HFFc6 (cell line): ENCODE measurements at places on chromosomes 12 and 14.

- no peak for DNase-seq
These were observed 52.0 kb downstream of the TMEM132C start for GRCh38 chr12:128318946-128319345.

- peak; percentile 79 for DNase-seq
These were observed 340.3 kb upstream of the RGS6 start for GRCh38 chr14:71591929-71592328.

DNA sequence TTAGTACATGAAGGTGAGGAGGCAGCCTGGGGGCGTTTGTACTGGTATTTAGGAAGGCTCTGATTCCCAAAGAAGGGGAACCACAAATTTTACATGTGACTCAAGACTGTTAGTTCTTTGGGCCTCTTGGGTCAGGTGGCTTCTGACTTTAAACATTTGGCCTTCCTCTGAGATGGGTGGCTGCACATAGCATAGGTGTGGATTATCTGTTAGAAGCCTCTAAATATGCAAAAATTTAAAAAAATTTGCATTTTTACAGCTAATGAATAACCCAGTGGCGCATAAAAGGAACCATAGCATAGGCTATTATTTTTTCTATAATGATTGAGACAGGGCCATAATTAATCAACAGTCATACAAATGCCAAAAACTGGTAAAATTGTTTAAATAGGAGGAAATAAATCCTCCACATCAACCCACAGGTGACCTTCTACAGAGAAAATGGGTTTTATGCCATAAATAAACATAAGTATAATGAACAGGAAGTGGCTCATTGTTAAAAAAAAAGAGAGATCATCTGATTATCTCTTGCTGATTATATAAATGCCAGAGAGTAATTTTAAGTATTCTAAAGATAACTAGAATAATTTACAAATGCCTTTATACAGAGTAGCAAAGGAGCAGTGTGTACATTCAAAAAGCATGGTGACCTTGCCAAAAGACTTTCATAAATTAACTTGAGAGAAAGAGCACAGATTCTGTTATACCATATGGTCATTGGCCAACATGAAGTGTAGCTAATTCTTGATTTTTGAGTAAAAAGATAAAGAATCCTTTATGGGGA, 284.2 kb upstream of the ATP2B1 start:
- DNase-seq = no peak

- DNase-seq = no peak
These were observed 15.9 kb downstream of the GALNT8 start for GRCh38 chr12:4736091-4736490.

DNA sequence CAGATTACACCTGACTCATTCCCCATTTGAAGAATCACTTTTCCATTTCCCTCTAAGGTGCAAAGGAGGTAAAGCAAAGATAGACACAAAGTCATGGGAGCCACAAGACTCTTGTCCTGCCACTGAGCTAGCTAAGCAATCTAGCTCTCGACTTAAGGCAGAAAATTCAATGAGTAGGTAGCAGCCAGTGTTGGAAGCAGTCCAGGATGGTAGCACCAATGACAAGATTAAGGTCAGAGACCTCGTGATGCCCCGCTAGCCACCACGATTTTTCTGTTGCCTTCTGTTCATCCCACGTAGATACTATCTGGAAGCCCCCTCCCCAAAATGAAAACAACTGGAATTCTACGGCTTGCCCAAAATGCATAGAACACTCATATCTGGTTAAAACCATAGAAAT, 1.4 kb downstream of the VAMP1 start:
- no peak for DNase-seq

GRCh38 chr14:92584816-92585215, 71.2 kb downstream of the RIN3 start:
- DNase-seq = no peak

GRCh38 chr14:102917469-102918211, 4.8 kb upstream of the AMN start:
- no peak for DNase-seq

- no peak for DNase-seq
These were observed 901 bp downstream of the B3GNT4 start for GRCh38 chr12:122204167-122205052.

- no peak for DNase-seq
These were observed 172.7 kb upstream of the GSC start for GRCh38 chr14:94942601-94943000.

DNA sequence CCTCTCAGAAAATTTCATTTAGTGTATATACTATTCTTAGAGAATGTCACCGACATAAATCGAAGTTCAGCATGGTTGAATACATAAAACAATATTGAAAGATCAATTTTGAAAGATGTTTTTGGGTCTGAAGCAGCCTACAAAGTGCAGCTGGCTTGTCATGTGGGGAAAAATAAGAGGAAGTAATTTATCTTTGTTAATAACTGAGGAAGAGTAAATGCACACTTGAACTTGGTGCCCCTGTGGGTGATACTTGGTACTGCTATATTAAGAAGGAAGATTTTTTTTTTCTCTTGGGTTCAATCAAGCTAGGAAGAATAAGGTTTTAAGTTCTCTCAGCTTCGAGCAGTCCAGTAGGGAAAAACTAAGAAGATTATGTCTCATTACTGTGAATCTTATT, 661.3 kb downstream of the RPL10L start:
- DNase-seq = no peak

- DNase-seq = no peak
These were observed 235.8 kb downstream of the KSR2 start for GRCh38 chr12:117732761-117733548.

- DNase-seq = no peak
These were observed 19.1 kb downstream of the SLC2A3 start for GRCh38 chr12:7916936-7917335.

- no peak for DNase-seq
These were observed 32.0 kb downstream of the PTPN11 start for GRCh38 chr12:112450725-112451124.

GRCh38 chr14:106318700-106319099, 792.3 kb downstream of the TMEM121 start:
- no peak for DNase-seq

GRCh38 chr12:72281126-72281525, 9.0 kb downstream of the TRHDE start:
- peak; percentile 83 for DNase-seq

DNA sequence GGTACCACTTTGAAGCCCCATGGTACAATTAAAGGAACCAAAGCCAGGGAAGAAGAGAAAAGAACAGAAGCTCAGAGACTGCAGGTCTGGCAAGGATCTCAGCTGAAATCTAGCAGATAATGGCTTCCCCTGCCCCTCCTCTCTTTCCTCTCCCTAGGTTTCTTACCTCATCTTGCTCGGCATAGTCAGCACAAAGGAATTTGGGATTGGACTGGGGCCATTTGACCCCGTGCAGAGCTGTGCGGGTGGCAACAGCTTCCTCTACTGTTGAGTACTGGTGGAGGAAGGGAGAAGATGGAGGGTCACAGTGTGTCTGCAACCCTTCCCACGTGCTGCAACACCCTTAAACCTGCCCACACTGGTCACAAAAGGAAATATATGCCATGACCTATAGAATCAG, 4.7 kb upstream of the CDH24 start:
- peak; percentile 90 for DNase-seq

DNA sequence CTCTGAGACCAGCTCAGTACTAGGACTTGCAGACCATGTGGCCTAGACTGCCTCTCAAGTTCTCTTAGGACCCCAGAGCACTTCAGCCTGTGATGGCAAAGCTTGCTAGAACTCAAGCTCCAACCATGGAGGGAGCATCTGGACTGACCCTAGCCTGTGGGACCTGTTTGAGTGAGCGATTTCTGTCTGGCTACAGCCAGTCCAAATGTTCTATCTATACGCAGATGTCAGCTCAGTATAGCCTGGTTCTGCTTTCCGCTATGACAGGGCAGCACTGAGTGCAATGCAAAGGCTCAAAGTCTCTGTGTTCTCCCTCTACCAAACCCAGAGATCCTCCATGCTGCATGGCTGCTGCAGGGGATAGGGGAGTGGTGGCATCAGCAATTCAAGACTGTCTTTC, 20.7 kb upstream of the PPM1H start:
- DNase-seq = no peak

GRCh38 chr12:45257185-45257930, 41.5 kb downstream of the ANO6 start:
- no peak for DNase-seq

- no peak for DNase-seq
These were observed 229.5 kb upstream of the RTL1 start for GRCh38 chr14:101133068-101133467.

DNA sequence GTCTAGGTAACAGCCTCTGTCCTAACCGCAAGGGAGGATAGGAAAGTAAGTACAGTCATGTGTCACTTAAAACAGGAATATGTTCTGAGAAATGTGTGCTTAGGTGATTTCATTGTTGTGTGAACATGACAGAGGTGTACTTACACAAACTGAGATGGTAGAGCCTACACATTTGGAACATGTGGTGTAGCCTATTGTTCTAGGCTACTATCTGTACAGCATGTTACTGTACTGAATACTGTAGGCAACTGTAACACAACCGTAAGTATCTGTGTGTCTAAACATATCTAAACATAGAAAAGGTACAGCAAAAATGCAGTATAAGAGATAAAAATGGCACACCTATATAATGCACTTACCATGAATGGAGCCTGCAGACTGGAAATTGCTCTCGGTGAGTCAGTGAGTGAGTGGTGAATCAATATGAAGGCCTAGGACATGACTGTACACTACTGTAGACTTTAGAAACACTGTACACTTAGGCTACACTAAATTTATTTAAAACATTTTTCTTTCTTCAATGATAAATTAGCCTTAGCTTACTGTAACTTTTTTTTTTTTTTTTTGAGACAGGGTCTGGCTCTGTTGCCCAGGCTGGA, 13.2 kb upstream of the MDM2 start:
- peak; percentile 73 for DNase-seq

DNA sequence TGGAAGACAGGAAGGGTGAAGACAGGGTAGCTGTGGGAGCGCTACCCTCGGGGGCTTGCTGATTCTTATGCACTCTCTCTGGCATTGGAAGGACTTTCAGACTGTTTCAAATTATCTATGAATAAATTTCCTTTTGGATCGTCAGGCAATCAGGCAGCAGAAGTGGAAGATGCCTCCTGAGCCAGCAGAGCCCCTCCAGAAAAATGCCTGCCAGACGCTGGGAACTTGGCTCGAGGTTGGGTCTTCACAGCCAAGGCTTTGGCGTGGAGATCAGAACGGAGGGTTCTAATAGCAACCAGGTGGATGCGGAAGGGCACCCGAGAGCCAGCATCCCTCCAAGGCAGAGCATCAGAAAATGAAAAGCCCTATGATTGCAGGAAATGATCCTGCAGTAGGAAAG, 119.2 kb upstream of the RFLNA start:
- DNase-seq = no peak

GRCh38 chr14:74649167-74649566, 37.1 kb upstream of the LTBP2 start:
- no peak for DNase-seq

DNA sequence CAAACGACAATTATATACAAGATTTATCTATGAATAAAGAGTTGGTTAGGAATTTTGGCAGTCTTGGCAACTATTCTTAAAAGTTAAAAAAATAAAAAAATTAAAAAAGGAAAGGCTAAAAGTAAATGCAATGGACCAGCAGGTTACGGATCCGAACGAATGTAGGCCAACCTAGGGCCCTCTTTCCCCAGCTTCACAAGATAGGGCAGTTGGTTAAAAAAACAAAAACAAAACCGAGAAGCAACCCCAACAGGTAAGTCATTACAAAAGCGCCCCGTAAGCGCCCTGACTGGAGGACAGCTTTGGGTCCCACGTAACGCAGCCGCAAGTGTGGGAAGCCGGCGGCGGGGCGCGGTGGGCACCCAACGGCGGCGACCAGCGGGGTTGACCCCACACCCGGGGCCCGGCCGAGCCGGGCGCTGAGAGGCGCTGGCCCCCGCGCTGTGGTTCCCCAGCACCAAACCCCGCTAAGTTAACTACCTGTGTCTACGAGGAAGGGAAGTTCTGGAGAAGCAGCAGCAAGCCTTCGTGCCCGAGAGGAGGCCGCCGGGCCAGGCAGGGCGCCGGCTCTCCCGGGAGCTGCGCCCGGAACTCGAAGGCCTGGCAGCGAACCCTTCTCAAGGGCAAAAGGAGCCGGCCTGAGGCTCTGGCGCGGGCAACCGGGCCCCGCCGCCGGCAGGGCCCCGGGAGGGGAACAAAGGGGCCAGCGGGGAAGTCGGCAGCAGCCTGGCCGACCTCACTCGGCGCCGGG, 882 bp downstream of the HECTD1 start:
- no peak for DNase-seq

DNA sequence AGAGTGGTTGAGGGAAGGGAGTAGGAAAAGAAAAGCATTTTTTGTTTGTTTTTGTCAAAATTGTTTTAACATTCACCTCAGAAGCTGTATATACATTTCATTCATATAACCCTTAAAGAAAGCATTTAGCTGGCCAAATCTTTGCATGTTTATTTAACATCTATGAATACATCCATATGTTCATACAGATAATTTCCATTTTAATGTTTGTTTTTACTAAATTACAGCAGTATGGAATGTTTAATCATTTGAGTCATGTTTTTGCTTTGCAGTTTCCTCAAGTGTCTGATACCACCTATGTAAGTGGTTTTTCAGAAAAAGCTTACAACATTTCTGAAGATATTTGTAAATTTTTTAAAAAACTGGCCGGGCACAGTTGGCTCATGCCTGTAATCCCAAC, 84.3 kb upstream of the ATF1 start:
- no peak for DNase-seq

- no peak for DNase-seq
These were observed 788.6 kb upstream of the NOVA1 start for GRCh38 chr14:27386391-27386790.

- DNase-seq = no peak
These were observed 112.9 kb downstream of the DAAM1 start for GRCh38 chr14:59301354-59301753.

GRCh38 chr12:54017027-54017788, 8.4 kb downstream of the HOXC8 start:
- DNase-seq = no peak

DNA sequence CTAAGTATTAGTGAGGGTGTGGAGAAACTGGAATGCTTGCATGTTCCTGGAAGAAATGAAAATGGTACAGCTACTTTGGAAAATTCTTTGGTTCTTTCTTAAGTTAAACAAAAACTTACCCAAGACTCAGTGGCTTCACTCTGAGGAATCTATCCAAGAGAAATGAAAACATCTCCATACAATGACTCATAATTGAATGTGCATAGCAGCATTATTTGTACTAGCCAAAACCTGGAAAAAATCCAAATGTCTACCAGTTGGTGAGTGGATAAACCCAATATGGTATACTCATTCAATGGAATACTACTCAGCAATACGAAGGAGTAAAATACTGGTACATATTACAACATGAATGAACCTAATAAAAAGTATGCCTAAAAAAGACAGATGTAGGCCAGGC, 18.0 kb upstream of the CRACR2A start:
- DNase-seq = peak; percentile 70

DNA sequence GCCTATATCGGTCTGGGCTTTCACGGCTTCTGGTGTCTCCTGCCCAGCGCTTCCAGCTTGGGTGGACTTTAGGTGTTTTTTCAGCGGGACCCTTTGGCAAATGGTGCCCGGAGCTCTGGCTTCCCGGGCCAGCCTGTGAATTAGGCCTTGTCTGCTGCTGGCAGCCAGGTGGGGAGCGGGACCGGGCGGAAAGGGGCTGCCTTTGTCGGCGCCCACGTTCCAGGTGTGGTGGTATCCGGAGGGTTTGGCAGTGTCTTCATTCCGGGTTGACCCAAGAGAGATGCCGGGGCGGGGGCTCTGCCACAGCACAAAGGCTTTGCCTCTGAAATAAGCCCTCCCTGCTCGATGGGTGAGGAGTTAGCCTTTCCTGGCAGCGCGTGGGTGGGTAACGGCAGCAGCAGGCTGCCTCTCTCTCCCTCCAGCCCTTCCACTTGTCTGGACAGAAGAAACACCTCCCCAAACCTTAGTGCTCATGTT, 9.5 kb downstream of the RFLNA start:
- no peak for DNase-seq

GRCh38 chr14:32408018-32408417, 78.9 kb downstream of the AKAP6 start:
- DNase-seq = no peak
